HuH-7 (cell line): ENCODE measurements at places on chromosomes 11 and 22.

- DNase-seq, result no peak
These were observed 1.6 kb downstream of the CD59 start for GRCh38 chr11:33734441-33735270.

DNA sequence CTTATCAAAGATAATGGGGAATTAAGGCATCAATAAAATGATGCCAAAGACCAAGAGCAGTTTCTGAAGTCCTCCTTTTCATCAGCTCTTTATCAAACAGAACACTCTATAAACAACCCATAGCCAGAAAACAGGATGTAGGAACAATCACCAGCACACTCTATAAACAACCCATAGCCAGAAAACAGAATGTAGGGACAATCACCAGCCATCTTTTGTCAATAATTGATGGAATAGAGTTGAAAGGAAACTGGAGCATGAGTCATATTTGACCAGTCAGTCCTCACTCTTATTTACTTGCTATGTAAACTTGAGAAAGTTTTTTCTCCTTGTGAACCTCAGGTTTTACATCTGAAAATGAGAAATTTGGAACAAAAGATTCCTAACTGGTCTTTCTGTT, 10.0 kb downstream of the MS4A2 start:
- peak; percentile 24 for DNase-seq

- no peak for DNase-seq
These were observed 1144.5 kb upstream of the CCDC90B start for GRCh38 chr11:84430661-84431060.

DNA sequence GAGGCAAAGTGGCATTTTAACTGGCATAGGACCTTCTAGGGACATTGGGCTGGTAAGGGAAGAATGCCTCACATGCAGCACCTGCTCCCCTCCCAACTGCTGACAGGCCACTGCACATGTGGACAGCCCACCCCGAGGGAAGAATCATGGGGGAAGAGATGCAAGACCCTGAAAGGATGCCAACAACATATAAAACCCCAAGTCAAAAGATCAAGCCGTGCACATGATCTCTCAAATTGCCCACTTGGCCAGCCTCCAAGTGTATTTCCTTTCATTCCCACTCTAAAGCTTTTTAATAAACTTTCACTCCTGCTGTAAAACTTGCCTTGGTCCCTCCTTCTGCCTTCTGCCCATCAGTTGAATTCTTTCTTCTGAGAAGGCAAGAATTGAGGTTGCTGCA, 947.8 kb upstream of the CCDC90B start:
- no peak for DNase-seq

DNA sequence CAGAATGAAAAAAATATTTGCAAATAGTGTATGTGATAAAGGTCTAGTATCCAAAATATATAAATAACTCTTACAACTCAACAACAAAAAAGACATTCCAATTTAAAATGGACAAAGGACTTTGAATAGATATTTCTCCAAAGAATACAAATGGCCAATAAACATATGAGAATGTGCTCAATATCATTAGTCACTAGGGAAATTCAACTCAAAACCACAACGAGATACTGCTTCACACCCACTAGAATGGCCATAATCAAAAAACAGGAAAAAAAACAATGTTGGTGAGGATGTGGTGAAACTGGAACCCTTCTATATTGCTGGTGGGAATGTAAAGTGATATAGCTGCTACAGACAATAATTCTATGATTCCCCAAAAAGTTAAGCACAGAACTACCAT, 38.6 kb upstream of the RPS13 start:
- no peak for DNase-seq

- peak; percentile 43 for DNase-seq
These were observed 53.1 kb downstream of the SPECC1L start for GRCh38 chr22:24323695-24324094.

- peak; percentile 12 for DNase-seq
These were observed 5.1 kb upstream of the B4GALNT4 start for GRCh38 chr11:363948-364761.

- DNase-seq, result no peak
These were observed 73.9 kb upstream of the FGF3 start for GRCh38 chr11:69892986-69893555.

- DNase-seq, result no peak
These were observed 77.9 kb downstream of the CELSR1 start for GRCh38 chr22:46459347-46460065.

GRCh38 chr11:21866781-21867180, 326.1 kb upstream of the ANO5 start:
- DNase-seq, result no peak

- no peak for DNase-seq
These were observed 5.9 kb upstream of the REXO2 start for GRCh38 chr11:114433376-114433775.

DNA sequence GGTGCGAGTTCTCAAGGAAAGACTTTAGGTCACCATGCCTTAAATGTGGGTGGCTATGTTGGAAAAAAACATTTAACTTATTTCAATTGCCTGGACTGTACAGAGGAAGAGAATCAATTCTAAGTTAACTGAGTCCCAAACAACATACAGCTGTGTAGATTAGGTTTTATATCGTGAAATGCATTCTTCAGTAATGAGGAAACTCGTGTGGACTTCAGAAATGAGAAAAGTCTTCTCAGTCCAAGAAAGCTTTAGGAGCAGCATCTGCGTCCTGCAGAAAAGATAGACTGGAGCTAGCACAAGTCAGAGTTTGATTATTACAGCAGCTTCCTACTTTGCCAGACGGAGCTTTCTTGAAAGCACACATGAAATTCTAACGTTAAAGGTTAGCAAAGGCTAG, 673.0 kb downstream of the OPCML start:
- no peak for DNase-seq

- DNase-seq, result no peak
These were observed 74.6 kb downstream of the CASP12 start for GRCh38 chr11:104823657-104824056.

- no peak for DNase-seq
These were observed 2.4 kb downstream of the ZDHHC24 start for GRCh38 chr11:66543263-66544107.

GRCh38 chr22:30891443-30891755, 77.2 kb downstream of the MORC2 start:
- DNase-seq, result no peak

DNA sequence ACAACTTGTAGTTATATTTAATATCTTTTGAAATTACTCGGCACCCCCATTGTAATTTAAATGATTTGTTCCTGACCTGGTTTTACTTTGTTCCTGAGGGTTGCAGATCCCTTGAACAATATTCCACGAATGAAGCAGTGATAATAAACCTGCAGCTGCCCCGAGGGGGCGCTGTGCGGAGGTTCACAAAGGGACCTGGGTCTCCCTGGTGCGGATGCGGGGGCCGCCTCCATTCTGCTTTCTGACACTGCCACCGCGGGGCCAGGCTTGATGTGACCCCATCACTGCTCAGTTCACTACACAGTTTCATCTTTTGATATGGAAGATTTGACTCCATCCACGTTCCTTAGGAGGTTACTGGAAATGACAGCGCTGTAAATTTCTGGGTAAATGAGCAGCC, 62.9 kb upstream of the PRODH start:
- no peak for DNase-seq

DNA sequence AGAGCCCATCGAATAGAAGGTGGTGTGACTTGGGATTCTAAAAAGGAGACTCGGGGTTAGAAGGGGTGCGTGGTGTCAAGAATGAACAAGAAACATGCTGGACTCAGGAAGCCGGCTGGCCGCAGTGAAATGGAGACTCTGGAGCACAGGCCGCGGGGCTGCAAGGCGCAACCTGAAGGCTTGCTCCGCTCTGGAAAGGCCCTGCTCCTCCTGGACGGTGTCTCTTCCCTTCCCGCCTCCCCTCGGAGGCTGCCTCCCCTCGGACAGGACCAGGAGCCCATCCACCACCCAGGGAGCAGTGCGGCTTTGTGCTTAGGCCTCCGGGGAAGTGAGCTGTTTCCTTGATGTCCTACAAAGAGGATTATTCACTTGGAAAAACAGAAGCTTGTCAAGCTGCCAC, 170.1 kb downstream of the OPCML start:
- DNase-seq, result no peak

GRCh38 chr11:36711104-36711825, 113.2 kb upstream of the RAG2 start:
- DNase-seq, result peak; percentile 12

DNA sequence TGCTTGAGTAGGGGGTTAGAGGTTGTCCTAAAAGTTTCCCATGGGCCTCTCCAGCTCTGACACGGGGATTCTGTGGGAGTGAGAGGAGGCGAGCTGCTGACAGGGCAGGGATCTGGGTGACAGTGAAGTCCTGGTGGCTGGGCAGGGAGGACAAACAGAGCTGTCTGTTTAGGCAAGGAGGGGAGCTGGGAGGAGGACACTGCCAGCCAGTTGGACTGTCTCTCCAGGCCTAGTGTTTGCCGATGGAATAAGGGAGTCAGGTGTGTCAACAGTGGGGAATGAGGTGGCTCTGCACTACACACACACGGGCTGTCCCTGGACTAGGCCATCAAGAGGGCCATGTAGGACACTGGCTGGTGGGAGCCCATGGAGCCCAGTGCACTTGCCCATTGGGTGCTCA, 20.6 kb upstream of the SYT7 start:
- peak; percentile 73 for DNase-seq

DNA sequence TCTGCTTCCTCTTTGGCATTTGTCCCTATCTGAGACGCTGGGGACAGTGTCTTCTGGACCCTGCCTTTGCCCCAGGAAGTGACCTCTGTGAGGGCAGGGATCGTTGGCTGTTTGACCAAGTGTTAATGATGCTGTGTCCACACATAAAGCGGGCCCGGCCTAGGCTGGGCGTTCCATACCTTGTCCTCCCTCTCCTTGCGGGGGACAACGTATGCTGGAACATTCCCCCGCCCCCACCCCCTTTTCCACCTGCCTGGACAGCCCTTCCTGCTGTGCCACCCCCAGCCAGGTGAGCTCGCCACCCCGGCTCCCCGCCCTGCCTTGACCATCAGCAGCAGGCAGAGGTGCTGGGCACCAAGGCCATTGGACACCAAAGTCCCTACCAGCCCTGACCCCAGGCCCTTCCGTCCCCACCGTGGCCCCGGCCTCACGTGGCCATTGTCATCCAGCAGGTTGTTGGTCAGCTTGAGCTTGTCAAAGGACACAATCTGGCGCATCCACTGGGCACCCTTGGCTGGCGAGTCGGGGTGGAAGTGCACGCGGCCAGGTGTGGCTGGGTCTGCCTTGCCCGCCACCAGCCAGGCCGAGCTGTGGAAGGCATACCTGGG, 4.1 kb upstream of the NUDT8 start:
- peak; percentile 58 for DNase-seq

DNA sequence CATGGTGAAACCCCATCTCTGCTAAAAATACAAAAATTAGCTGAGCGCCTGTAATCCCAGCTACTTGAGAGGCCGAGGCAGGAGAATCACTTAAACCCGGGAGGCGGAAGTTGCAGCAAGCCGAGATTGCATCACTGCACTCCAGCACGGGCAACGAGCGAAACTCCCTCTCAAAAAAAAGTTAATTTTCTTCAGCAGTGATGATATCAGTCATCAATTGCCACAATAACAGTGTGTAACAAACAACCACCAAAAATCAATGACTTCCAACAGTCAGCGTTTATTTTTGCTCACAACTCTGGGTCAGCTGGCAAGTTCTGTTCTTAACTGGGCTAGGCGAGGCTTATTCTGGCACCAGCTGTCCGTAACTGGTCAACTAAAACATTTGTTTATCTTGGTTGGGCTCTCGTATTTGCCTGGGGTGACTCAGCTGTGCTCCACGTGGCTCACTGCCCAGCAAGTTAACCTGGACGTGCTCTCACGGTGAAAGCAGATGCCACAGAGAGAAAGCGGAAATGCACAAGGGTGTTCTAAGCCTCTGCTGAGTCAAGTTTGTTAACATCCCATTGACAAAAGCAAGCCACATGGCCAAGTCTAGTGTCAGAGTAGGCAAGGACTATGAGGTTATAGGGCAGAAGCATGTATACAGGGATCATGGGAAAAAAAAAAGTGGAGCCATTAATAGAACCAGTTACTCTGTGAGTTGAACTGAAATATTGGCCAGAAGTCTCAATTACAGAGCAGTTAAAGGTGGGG, 52.1 kb downstream of the LHFPL7 start:
- DNase-seq, result peak; percentile 68

DNA sequence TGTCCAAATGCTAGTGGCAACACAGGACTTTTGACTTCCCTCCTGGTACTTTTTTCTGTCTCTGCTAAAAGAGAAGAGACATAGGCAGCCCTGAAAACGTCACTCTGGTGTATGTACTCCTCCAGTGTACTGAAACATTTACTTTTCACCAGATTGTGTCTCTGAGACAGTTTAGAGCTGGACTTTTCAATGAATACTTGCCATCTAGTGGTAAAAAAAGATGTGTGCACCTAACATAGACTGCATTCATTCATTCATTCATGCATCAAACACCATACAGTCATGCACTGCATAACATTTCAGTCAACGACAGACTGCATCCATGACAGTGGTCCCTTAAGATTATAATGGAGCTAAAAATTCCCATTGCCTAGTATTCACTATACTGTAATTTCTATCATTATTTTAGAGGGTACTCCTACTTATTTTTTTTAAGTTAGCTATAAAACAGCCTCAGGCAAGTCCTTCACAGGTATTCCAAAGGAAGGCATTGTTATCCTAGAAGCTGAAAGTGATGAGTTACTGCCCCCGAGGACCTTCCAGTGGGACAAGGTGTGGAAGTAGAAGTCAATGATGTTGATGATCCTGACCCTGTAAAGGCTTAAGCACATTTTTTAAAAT, 186.2 kb downstream of the SPON1 start:
- DNase-seq, result peak; percentile 10

- DNase-seq, result no peak
These were observed 29.6 kb downstream of the SBF1 start for GRCh38 chr22:50445071-50445879.

GRCh38 chr11:131546218-131546895, 175.9 kb downstream of the NTM start:
- no peak for DNase-seq

- no peak for DNase-seq
These were observed 52.7 kb upstream of the RRM1 start for GRCh38 chr11:4041731-4042391.

DNA sequence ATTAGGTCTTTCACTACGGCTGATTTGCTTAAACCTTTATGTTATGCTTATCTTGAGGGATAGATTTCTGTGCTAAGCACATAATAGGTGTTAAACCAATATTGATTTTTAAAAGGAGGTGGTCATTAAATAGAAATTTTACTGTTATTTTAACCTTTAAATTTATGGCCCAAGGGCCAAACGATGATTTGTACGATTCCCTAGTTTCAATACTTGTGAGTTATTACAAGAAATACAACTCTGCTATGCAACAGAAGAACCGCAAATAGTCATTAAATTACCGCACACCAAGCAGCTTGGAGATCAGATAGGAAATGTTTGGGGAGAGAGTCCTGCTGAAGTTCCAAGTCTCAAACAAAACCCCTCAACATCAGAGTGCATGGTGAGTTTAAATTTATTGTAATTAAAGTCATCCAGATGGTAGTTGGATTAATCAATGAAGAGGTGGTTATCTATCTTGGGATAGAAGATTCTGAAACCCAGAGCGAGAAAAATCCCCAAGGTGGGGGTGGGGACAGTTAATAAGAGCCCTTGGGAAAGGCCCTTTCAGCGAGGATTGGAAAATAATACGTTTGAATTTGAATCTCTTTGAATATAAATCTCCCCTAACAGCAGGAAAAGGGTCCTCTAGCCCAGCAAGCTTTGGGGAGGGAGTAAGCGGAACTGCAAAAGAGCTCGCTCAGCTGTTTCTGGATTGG, 805 bp upstream of the QSER1 start:
- DNase-seq, result no peak

GRCh38 chr11:88438721-88439120, 101.2 kb upstream of the CTSC start:
- DNase-seq, result no peak

- no peak for DNase-seq
These were observed 1126.9 kb downstream of the BRD1 start for GRCh38 chr22:48700566-48701295.

GRCh38 chr11:9838229-9838628, 174.4 kb downstream of the SWAP70 start:
- DNase-seq, result no peak
